ENCODE measurements at places on chromosomes 3 and 15.

- DNase-seq = no peak
These were observed 1.7 kb downstream of the SPCS1 start for GRCh38 chr3:52707585-52707984.

DNA sequence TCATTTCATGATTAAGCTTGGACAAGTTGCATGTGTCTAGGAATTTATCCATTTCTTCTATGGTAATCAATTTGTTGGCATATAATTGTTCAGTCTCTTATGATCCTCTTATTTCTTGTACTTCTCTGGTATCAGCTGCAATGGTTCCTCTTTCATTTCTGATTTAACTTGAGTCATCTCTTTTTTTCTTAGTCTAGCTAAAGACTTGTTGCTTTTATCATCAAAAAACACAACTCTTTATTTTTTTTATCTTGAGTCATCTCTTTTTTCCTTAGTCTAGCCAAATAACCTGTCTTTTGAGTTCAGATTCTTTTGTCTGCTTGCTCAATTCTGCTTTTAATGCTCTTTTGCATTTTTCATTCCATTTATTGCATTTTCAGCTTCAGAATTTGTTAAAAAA is 37.3 kb downstream of the UBE3A start:
- DNase-seq = no peak

DNA sequence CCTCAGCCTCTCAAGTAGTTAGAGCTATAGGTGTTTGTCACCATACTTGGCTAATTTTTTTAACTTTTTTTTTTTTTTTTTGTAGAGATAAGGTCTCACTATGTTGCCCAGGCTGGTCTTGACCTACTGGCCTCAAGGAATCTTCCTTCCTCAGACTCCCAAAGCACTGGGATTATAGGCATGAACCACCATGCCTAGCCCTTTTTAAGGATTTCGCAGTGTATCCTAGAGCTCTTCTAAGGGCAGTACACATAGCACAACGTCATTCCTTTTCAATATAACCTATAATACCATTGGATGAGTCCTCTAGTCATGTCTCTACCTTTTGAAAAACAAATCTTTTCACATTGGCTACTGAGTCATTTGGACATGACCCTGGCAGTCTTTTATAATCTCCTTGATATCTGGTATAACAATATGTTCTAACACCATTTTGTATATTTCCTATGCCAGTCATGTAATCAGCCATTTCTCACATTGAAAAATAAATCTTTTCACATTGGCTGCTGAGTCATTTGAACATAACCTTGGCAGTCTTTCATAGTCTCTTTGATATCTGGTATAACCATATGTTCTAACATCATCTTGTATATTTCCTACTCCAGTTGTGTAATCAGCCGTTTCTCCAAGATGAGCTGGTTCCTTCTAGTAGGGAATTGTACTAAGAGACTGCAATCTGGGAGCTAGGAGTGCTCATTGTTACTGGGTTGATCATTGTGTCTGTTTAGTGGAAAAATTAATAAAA is 944.7 kb downstream of the MCTP2 start:
- peak; percentile 31 for DNase-seq

GRCh38 chr15:69337138-69337537 is 38.4 kb downstream of the PAQR5 start:
- peak; percentile 23 for DNase-seq

- DNase-seq = peak; percentile 93
These were observed 60.9 kb downstream of the STRIT1 start for GRCh38 chr3:155232605-155233004.

GRCh38 chr3:141708367-141708766 is 29.7 kb upstream of the RNF7 start:
- no peak for DNase-seq

DNA sequence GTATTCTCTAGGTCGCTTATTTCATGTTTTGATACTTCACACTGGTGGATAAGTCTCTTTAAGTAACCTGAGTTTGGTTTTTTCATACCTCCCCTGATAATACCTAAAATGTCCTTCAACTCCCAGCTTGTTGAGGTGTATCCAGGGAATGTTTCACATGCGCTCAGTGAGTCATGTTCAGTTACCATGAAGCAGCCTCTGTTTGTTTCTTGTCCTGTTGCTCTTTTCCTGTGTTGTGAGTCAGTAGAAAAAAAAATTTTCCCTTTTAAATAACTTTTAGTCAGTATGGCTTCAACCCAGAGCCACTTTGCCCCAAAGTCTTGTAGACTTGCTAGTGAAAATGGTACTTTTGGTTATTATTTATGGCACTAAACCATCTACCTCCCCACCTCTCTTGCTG is 278.4 kb upstream of the ZPLD1 start:
- peak; percentile 76 for DNase-seq

- no peak for DNase-seq
These were observed 51.5 kb downstream of the PLCL2 start for GRCh38 chr3:16936233-16936632.

- no peak for DNase-seq
These were observed 199.3 kb upstream of the CMC1 start for GRCh38 chr3:28042095-28042635.

GRCh38 chr3:197734667-197735318 is 1.9 kb downstream of the RUBCN start:
- DNase-seq = no peak

DNA sequence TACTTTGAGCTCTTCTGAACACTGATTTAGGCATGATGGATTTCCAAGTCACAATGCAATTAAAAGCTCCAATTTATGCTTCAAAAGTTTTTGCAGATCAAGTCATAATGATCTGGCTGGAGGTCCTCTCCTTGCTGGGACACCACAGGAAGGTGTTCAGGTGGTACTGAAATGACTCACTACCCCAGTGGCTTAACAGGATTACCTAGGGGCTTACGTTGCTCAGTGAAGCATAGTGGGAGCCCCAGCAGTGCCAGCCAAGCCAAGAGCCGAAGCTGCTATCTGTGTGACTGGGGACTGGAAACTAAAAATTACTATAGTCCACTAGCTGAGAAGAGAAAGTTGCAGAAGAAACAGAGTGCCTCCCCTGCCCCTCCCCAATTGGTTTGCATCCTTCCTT is 110.1 kb upstream of the LPP start:
- DNase-seq = no peak

- DNase-seq = no peak
These were observed 277.9 kb upstream of the RARB start for GRCh38 chr3:25150199-25150598.

- no peak for DNase-seq
These were observed 11.4 kb downstream of the MSL2 start for GRCh38 chr3:136184703-136185102.

DNA sequence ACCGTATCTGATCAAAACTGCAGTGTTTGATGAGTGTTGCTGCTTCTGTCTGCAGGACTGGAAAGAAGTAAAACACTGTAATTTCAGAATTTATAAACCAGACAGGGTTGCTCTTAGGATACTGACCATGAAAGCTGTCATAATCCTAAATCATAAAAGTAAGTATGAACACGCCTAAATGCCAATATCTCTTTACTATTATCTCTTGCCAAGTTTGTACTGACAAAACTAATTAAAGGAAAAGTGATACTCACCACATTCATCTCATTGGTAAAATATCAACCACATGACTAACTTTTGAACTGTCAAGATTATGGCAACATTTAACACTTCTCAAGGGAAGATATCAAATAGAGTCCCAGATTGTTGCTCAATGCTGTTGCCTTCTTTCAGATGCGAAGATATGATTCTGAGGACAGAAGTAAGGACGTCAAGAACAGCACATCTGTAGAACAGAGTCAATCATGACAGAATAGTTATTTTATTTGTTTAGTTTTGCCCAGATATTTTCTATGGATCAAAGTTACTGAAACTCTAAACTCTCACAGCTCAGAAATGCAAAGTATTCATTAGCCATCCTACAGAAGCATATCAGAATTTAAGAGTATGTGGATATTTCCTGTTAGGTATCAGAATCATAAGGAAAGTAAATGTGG is 61.4 kb upstream of the COL8A1 start:
- DNase-seq = no peak

- no peak for DNase-seq
These were observed 45.8 kb downstream of the CEP152 start for GRCh38 chr15:48765022-48765421.

GRCh38 chr15:51191766-51192165 is 97.1 kb upstream of the TNFAIP8L3 start:
- no peak for DNase-seq

DNA sequence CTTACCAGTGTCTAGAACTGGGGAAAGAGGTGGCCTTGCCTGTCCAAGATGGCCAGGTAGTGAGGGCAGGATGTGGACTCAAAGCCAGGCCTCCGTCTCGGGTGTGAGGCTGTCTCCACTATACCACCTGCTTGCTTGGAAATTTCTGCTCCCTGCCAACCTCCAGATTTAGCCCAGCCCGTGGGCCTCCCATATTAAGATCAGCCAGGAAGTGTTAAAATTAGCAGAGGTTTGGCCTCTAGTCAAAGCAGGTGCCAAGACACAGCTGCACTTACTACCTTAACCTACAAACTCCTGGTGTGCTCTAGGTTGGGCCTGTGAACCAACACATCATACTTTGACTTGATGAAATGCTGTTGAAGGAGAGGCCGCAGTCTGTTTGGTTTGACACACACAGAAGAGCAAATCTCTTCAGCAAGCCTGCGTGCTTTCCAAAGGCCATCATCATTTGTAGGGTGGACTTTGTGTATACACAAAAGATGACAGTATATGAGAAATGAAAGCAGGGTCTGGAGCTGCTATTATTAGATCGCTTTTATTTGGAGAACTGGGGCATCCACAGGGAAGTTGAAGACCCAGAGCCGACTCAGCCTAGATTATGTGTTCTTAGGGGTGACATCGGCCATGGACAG is 206.5 kb downstream of the XXYLT1 start:
- DNase-seq = no peak

- DNase-seq = no peak
These were observed 3.6 kb upstream of the CLDN16 start for GRCh38 chr3:190384309-190384756.

- no peak for DNase-seq
These were observed 440.8 kb downstream of the ZNF385D start for GRCh38 chr3:21310161-21310560.

DNA sequence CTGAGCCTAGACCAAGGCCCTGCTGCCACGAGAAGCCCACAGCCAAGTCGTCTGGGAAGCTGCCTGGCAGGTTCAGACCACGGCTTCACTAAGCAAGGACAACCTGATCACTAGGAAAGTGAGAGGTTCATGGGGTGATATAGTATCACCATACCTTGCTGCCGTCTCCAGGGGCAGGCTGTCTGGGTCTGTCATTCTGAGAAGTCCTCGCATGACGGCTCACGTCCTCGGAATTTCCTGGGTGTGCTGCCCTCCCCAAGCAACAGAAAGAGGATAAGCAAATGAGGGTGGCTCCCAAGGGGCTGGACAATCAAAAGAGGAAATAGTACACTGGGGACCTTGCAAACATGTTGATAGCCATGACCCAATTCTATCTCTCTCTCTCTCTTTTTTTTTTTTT is 207.4 kb upstream of the IGF1R start:
- no peak for DNase-seq

GRCh38 chr3:79012530-79012913 is 755.3 kb downstream of the ROBO1 start:
- DNase-seq = no peak

GRCh38 chr15:70879401-70879800 is 12.8 kb downstream of the THAP10 start:
- no peak for DNase-seq

GRCh38 chr3:42602961-42603360 is 2.5 kb downstream of the NKTR start:
- no peak for DNase-seq

- no peak for DNase-seq
These were observed 77.0 kb downstream of the BBX start for GRCh38 chr3:107599772-107600145.

DNA sequence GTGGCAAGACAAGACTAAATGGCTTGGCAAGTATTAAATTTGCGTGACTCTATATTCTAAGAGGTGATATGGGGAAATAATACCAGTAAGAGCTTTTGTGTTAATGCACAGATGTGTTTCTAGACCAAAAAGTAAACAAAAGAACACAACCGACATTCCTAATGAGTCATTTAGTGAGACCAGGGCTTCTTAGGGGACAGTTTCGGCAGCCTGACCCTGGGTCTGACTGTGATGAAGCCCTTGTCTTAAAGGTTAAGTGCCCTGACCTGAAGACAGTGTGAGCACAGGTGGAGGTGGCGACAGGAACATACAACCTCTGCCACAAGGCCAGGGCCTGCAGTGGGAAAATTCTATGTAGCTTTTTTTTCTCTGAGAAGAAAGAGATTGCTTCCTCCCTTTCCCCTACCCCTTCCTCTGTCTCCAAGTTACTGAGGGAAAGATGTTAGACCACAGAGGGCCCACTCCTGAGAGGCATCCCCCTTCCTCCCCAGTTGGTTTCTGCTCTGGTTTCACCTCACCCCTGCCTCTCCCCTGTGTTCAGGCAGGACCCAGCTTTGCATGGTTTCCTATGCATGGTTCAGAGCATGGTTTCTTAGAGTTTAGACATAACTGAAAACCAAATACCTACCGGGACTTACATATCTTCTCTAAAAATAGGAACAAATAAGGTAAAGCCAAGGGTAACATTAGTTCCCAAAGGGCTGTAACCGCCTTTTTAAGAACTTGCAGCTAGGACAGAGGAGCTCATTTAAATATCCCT is 24.8 kb upstream of the CMTM7 start:
- DNase-seq = no peak

DNA sequence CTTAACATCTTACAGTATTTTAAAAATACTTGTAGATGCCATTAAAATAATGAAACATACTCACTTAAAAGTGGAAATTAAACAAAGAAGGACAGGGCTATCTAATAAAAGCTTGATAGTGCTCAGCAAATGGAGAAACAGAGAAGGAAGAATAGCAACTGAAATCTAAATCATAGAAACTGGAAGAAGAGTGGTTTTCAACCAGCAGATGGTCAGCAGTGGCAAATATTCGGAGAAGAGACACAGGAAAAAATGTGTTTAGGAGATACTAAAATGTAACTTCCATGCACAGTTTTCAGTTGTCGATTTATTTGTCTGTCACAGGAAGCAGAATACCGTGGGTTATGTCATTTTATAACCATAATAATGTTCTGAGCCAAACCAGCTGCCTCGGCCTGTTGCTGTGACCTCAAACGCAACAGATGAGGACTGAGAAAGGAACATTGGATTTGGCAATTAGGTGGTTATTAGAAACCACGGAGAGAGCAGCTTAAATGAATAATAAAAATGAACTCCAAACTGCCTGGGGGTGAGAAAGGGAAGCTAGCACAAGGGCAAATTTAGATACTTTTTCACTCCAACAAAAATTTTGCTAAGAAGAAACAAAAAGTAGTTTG is 246.6 kb upstream of the KCNMB2 start:
- peak; percentile 10 for DNase-seq

GRCh38 chr3:140924097-140924873 is 17.4 kb upstream of the SLC25A36 start:
- no peak for DNase-seq

DNA sequence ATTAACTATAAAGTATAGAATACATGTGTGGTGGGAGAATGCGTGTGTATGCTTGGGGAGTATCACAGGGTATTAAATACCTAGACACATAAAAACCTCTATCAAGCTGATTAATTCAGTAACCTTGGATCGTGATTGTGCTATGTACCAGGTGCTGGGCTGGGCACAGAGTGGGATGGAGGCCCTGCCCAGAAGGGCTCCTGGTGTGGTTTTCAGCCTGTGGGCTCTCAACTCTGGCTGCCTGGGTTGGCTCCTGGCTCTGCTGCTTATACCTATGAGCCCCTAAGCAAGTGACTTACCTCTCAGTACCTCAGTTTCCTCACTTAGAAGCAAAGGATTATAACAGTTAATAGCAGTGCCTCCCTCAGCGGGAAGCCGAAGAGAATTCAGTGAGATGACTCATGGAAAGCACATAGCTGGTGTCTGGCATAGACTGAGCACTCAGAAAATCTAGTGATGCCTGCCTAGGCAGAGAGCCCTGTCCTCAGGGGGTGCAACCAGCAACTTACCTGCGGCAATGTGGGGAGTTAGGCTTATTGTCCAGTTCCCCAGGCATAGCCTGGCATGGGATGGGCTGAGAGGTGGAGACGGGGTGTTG is 90.6 kb upstream of the MYZAP start:
- DNase-seq = no peak

Measured in GM04503 (cell line).